ENCODE measurements at places on chromosomes 12 and 14. TPM values are rescaled to one million over a fixed set of nuclear protein-coding genes. Genes with fewer than 3 reads are reported as not detected.

Gene SMOC1
- total RNA-seq: 3.1 TPM

Gene GALNT9
- 0.12 TPM for total RNA-seq

Gene PPP4R4
- total RNA-seq: 1.4 TPM

Gene SLC17A8
- total RNA-seq: not detected

Gene BCAT1
- total RNA-seq: 18.3 TPM

Gene PRB2
- total RNA-seq: not detected

Gene KCNC2
- not detected for total RNA-seq

Gene TEX22
- 2.6 TPM for total RNA-seq

Gene APOF
- 0.20 TPM for total RNA-seq

Gene CREBL2
- total RNA-seq: 36.9 TPM

Gene SBNO1
- total RNA-seq: 29.7 TPM

Gene KRT74
- not detected for total RNA-seq

Gene LRRC43
- total RNA-seq: 3.5 TPM

Gene ARMH4
- 10.0 TPM for total RNA-seq

Gene OR4E2
- total RNA-seq: not detected

Gene KRT73
- not detected for total RNA-seq

All from mucosa of gallbladder (tissue), 1 donor.